ENCODE measurements at places on chromosomes 5 and 9. TPM values are rescaled to one million over a fixed set of nuclear protein-coding genes. Genes with fewer than 3 reads are reported as not detected.

KIF4B gene
- under 0.01 TPM for total RNA-seq

OR1Q1 gene
- not detected for total RNA-seq

TIMD4 gene
- not detected for total RNA-seq

DNA sequence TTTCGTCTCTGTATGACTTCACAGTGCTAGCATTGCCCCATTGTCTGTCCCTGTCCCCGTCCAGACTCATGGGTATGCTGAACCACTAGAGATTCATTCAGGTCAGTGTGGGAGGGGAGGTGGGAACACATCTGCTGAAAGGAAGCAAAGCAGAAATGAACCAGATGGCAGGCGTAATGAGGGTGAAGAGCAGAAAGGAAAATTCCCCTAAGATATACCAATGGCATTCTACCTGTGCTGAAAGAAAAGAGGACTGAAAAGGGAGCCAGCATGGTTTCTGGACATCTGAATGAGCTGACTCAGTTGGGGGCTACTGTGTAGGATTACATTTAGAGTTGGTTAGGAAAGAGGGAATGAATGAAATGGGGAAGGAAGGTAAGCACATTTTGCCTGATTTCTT is 678.7 kb downstream of the MAT2B start:
- DNase-seq: no peak

DNA sequence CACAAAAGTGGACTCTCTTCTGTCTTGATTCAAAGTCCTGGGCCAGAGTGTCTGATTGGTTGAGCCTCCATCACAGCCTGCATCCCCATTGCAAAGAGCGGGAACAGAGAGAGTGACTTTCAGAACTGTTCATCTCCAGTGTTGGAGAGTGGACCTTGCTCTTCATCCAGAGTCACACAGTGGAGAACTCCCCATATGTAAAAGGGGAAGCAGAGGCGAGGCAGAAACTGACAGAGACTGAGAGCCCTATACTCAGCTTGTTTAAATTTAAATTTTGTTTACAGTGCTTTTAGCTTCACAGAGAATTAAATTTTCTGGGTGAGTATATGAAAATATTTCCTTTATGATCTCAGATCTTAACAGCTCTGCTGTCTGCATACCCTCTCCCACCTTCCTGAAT is 70.0 kb upstream of the SSBP2 start:
- no peak for DNase-seq

DNA sequence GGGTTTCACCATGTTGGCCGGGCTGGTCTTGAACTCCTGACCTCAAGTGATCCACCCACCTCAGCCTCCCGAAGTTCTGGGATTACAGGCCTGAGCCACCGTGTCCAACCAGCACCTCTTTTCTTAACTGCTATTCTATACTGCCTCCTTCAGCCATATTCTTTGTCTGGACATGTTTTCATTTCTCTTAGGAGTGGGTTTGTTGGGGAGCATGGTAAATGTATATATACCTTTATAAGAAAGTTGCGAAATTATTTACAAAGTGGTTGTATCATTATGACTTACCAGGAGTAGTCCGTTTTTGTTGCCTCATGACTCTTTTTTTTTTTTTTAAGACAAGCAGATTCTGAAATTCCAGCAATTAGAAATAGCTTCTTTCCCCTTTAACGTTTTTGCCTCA is 38.7 kb downstream of the CDC42SE2 start:
- DNase-seq: no peak

GRCh38 chr5:26666371-26666770 is 372.0 kb downstream of the CDH9 start:
- no peak for DNase-seq

- no peak for DNase-seq
Measured at GRCh38 chr9:125145425-125145824, 2.1 kb upstream of the SCAI start.

- no peak for DNase-seq
Measured at GRCh38 chr5:89967771-89968444, 441.6 kb downstream of the CETN3 start.

GRCh38 chr9:17927616-17928015 is 348.8 kb downstream of the SH3GL2 start:
- no peak for DNase-seq

DNA sequence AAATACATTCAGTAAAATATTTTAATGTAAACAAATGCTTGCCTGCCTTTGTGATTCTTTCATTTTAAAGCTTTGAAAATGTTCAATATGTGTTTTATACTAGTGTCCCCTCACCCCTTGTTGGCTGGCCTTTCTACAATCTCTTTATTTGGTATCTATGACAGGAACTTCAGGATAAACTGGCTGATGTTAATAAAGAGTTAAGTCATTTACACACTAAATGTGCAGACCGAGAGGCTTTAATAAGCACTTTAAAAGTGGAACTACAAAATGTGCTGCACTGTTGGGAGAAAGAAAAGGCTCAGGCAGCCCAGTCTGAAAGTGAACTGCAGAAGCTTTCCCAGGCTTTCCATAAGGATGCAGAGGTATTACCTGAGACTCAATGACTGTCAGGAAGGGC is 171.8 kb downstream of the CCDC171 start:
- DNase-seq: no peak

DNA sequence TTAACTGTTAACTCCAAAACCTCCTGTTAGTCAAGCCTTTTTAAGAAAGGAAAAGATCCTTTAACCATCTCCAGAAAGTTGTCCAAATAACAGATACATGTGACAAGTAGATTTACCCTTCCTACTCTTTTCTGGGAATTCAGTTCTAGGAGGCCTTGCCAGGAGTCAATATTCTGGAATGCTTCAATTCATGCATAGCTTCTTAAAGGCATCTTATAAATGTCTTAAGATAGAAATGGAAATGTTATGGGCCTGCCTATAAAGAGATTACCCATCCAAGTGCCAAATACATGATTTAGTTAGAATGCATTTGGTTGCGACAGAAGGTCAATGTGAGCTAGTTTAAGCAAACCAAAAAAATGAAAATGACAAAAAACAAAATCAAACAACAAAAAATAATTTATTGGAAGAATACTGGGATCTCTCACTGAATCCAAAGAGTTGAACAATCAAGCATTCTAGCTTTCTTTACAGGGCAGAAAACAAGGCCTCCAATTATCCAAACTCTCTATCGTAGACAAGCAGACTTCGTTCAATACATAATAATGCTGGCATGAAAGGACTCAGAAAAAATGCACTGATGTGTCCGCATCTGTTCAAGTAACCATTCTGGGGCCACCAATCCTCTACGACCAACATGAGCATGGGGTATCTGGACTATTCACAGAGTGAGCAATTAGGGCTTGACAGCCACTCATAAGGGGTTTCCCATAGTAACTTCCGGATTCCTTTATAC is 188.6 kb downstream of the CTNND2 start:
- no peak for DNase-seq
